Upper lobe of right lung (tissue), 1 donor: ENCODE measurements at places on chromosomes 16 and 17. TPM values are rescaled to one million over a fixed set of nuclear protein-coding genes. Genes with fewer than 3 reads are reported as not detected.

ASPHD1 gene
- total RNA-seq: 4.4 TPM

GID4 gene
- 11.6 TPM for total RNA-seq

TOX3 gene
- 3.7 TPM for total RNA-seq

CTRB2 gene
- total RNA-seq: 0.78 TPM

KRTAP4-1 gene
- not detected for total RNA-seq

TMEM132E gene
- 0.23 TPM for total RNA-seq

VTN gene
- 1.3 TPM for total RNA-seq

ABCA9 gene
- 11.1 TPM for total RNA-seq

NAGLU gene
- 46.9 TPM for total RNA-seq

CDH13 gene
- 27.2 TPM for total RNA-seq

GRAP gene
- 10.6 TPM for total RNA-seq

PLXDC1 gene
- 14.4 TPM for total RNA-seq

HOXB1 gene
- total RNA-seq: not detected

KCNG4 gene
- total RNA-seq: not detected

DNAH17 gene
- 2.8 TPM for total RNA-seq

BRD7 gene
- 62.9 TPM for total RNA-seq

SMIM22 gene
- 23.3 TPM for total RNA-seq

MPP3 gene
- total RNA-seq: 28.6 TPM

SLC52A1 gene
- total RNA-seq: 0.26 TPM

DNA sequence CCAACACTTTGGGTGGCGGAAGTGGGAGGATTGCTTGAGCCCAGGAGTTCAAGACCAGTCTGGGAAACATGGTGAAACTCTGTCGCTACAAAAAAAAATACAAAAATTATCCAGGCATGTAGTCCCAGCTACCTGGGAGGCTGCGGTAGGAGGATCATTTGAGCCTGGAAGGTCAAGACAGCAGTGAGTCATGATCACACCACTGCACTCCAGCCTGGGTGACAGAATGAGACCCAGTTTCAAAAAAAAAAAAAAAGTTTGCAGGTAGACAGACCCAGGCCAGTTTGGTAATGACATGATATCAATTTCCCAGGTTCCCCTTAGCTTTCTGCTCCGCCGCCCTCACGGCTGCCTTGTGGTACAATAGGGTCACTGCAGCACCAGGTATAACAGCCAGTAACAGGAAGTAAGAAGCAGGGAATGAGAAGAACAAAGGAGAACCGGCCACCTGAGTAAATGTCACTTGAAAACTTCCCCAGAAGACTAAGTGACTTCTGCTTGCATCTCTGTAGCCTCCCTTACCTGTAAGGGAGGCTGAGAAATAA, 201.2 kb upstream of the HSBP1 start:
- H3K36me3 ChIP-seq: no peaks in the 10 kb centered on the region
- H3K27ac ChIP-seq: no peak overlapping the region
- H3K4me1 ChIP-seq: no peaks in the 10 kb centered on the region
- no peak overlapping the region for H3K4me3 ChIP-seq
- no peak for DNase-seq

DNA sequence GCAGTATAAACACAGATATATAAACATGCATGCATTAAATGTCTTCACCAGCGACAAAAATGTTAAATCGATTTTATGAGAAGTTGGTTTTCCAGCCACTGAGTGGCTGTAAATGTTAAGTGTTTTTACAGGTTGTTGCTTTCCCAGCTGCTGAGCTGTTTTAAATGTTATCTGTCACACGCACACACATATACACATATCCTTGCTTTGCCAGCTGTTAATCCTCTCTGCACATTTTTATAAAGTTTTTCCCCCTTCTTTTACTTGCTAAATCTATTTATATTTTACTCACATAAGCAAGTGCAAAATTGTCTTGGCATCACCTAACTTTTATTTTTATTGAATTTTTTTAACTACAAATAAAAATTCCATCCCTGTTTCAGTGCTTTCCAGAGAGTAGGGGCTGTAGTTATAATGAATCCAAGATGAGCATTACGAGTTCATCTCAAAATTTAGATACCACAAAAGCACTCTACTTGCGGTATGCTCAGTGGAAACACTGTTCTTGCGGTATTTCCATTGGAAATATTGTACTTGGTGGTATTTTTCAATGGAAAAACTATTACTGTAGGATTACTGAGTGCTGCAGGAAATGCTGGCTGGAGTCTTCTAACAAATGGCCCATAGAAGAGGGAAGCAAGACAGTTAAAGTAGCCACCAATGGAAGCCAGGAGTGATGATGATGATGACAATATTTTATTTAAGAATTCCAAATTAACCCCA, 124.9 kb upstream of the KCNJ16 start:
- DNase-seq: no peak
- no peaks in the 10 kb centered on the region for H3K36me3 ChIP-seq
- H3K4me3 ChIP-seq: no peak overlapping the region

GRCh38 chr16:25155553-25156460, 44.3 kb downstream of the LCMT1 start:
- peaks cover 4% of the 10 kb centered on the region for H3K4me1 ChIP-seq
- no peak overlapping the region for H3K27ac ChIP-seq
- H3K4me3 ChIP-seq: no peak overlapping the region
- no peaks in the 10 kb centered on the region for H3K27me3 ChIP-seq
- peaks cover 38% of the 10 kb centered on the region for H3K36me3 ChIP-seq
- DNase-seq: no peak

GRCh38 chr16:67326472-67327309, at the start of the genes KCTD19 and LRRC36:
Gene KCTD19 (minus strand): TSS chr16:67326741. CDS start chr16:67326707, 34 bp downstream.
Gene LRRC36 (plus strand): TSS chr16:67326815. CDS start chr16:67326863, 48 bp downstream.
- peak; percentile 91 for DNase-seq
- no peaks in the 10 kb centered on the region for H3K36me3 ChIP-seq

DNA sequence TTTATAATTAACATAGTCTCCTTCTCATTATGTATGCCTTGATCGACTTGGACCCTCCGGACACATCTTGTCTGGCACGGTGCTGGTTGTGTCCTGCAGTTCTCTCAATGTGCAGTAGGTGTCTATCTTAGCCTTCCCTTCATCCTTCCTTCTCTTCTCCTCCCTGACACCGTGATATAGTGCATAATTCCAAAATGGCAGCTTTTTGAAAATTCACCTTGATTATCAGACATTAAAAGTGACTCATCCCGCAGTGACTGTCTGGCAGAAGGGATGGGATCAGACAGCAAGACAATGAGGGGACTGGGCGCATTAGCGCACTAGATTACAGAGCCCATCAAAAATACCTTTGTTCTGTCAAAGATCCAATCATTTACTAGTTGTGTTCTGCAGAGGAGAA, 70.0 kb upstream of the PMFBP1 start:
- no peak overlapping the region for H3K4me3 ChIP-seq
- H3K4me1 ChIP-seq: no peaks in the 10 kb centered on the region
- no peaks in the 10 kb centered on the region for H3K36me3 ChIP-seq
- no peaks in the 10 kb centered on the region for H3K27me3 ChIP-seq
- no peak overlapping the region for H3K27ac ChIP-seq
- DNase-seq: no peak

GRCh38 chr17:65556014-65556909, 5.2 kb downstream of the AXIN2 start:
- DNase-seq: peak; percentile 95
- no peak overlapping the region for H3K27ac ChIP-seq
- H3K4me1 ChIP-seq: peaks cover 32% of the 10 kb centered on the region
- no peaks in the 10 kb centered on the region for H3K27me3 ChIP-seq
- no peak overlapping the region for H3K4me3 ChIP-seq

- no peak for DNase-seq
- H3K27ac ChIP-seq: no peak overlapping the region
- no peaks in the 10 kb centered on the region for H3K36me3 ChIP-seq
- H3K4me3 ChIP-seq: no peak overlapping the region
- H3K27me3 ChIP-seq: no peaks in the 10 kb centered on the region
- no peaks in the 10 kb centered on the region for H3K4me1 ChIP-seq
These were observed 92.3 kb downstream of the METRNL start for GRCh38 chr17:83171661-83172060.

- no peak overlapping the region for H3K4me3 ChIP-seq
- H3K4me1 ChIP-seq: peaks cover 41% of the 10 kb centered on the region
- H3K36me3 ChIP-seq: no peaks in the 10 kb centered on the region
- no peak for DNase-seq
These were observed 7.0 kb downstream of the TMC8 start for GRCh38 chr17:78137392-78138203.

DNA sequence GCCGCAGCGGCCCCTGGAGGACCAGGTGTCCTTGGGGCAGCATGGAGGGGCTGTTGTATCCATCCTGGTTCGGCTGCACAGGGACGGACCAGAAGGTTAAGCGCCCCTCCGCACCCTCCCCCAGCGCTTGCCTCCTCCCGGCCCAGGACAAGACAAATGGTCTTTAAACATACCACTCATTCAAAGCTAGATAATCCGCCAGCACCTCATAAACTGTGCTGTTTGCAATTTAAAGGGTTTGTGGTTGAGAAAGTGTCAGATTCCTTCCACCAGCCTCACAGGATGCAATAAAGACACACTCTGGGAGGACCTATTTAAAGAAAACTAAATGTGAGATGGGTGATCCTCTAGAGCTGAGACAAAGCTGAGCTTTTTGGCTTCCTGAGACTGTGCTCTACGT, 426.2 kb upstream of the EEF2KMT start:
- no peaks in the 10 kb centered on the region for H3K27me3 ChIP-seq
- no peak for DNase-seq
- H3K27ac ChIP-seq: no peak overlapping the region
- H3K4me3 ChIP-seq: no peak overlapping the region
- H3K4me1 ChIP-seq: no peaks in the 10 kb centered on the region

- peaks cover 31% of the 10 kb centered on the region for H3K4me1 ChIP-seq
- DNase-seq: peak; percentile 68
- H3K27ac ChIP-seq: no peak overlapping the region
- H3K4me3 ChIP-seq: no peak overlapping the region
- H3K27me3 ChIP-seq: no peaks in the 10 kb centered on the region
- H3K36me3 ChIP-seq: no peaks in the 10 kb centered on the region
These were observed 111.4 kb downstream of the SNX29 start for GRCh38 chr16:12087901-12088421.

DNA sequence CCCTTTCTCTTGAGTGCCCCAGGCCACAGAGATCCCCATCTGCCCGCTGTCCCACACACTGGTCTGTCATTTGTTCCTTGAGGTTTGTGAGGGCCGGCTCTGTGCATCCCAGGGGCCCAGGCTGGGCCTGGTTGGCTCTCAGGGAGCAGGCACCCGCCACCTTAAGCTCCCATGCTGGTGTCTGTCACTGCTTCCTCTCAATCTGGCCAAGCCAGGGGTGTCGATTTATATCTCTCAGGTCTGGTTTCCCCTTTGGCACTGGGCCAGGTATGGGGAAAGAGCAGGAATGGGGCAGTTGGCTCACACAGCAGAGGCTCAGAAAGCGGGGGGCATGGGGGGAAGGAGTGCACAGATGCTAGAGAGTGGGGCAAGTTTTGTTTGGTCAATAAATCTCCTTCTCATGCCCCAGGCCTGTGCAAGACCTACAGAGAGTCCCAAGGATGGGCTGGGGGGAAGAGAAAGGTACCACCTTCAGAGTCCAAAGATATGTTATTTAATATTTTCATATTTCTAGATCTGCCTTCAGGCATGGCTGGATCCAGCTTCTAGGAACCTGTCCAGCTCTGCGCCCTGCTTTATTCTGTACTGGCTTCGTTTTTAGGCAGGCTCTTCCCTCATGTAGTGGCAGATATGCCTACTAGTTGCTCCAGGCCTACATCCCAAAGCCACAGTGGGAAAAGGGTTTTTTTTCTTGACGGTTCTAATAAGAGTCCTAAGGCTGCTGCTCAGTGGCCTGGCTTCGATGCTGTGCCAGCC, 34.3 kb downstream of the IL4R start:
- H3K27me3 ChIP-seq: no peaks in the 10 kb centered on the region
- peaks cover 99% of the 10 kb centered on the region for H3K36me3 ChIP-seq

GRCh38 chr16:84973776-84974523, 37.4 kb downstream of the ZDHHC7 start:
- H3K27ac ChIP-seq: no peak overlapping the region
- H3K4me3 ChIP-seq: no peak overlapping the region

GRCh38 chr16:83835586-83836566, 28.1 kb downstream of the HSBP1 start:
- no peak for DNase-seq
- no peaks in the 10 kb centered on the region for H3K36me3 ChIP-seq
- H3K27ac ChIP-seq: no peak overlapping the region
- H3K27me3 ChIP-seq: no peaks in the 10 kb centered on the region
- H3K4me1 ChIP-seq: no peaks in the 10 kb centered on the region

GRCh38 chr17:45908460-45908859, 14.1 kb downstream of the MAPT start:
- H3K4me1 ChIP-seq: no peaks in the 10 kb centered on the region
- no peak overlapping the region for H3K27ac ChIP-seq
- no peak for DNase-seq
- H3K4me3 ChIP-seq: no peak overlapping the region
- no peaks in the 10 kb centered on the region for H3K36me3 ChIP-seq

DNA sequence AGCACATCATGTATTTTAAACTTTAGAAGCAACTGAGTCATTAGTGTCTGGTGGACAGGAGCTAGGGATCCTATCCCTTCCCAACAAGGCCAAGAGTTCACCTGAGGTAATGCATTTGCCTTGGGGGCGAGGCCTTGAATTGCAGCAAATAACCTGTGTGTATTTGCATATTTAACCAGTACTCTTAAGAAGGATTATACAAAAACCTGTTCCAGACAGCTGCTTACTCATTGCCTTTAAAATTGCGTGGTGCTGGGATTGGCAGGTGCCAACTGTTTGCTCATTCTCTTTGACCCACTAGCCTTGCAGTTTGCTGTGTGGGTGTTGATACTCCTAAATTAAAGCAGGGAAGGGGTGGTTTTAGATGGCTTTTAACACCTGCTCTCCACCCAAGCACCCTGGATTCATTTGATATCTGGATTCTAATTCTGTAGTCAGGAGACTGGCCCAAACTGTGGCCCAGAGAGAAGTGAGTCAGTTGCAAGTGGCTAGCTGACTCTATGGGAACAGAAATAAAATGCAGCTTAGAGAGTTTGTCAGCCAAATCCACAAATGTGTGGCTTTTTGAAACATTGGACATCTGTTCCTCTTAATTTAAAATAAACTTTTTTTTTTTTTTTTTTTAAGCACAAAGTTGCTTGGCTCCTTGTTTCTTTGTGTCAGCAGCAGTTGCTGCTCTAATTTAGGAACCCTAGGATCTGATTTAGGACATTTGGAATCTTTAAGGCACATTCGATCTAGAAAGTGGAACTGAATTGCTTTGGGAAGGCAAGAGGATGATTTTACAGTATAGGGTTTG, 46.9 kb downstream of the TUBD1 start:
- DNase-seq: no peak
- peaks cover 68% of the 10 kb centered on the region for H3K4me1 ChIP-seq
- peak overlapping the region; percentile 98 for H3K27ac ChIP-seq
- no peaks in the 10 kb centered on the region for H3K27me3 ChIP-seq
- H3K36me3 ChIP-seq: no peaks in the 10 kb centered on the region

- no peaks in the 10 kb centered on the region for H3K36me3 ChIP-seq
- no peaks in the 10 kb centered on the region for H3K4me1 ChIP-seq
- no peaks in the 10 kb centered on the region for H3K27me3 ChIP-seq
These were observed 124.4 kb downstream of the SPECC1 start for GRCh38 chr17:20133517-20133916.

DNA sequence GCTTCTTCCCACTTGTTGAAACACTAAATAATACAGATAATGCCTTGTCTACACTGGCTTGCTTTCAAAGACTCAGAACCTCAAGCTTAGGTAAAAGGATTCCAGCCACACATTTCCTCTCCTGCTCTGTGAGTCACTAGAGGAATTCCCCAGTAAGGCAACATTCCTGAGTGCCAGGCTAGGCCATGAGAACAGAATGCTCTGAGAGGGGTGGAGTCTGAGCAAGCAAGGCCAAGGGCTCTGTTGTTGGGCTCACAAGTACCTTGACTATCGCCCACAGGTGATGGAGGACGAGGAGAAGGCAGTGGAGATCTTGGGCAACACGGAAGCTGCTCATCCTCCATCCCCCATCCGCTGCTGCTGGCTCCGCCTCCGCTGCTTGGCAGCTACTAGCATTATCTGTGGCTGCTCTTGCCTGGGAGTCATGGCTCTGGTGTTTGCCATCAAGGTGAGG, 6.7 kb upstream of the PHKG2 start:
- peak overlapping the region; percentile 80 for H3K27ac ChIP-seq
- H3K36me3 ChIP-seq: peaks cover 70% of the 10 kb centered on the region
- peak overlapping the region; percentile 37 for H3K4me3 ChIP-seq
- peak; percentile 84 for DNase-seq
